ENCODE measurements at places on chromosomes 2 and 18.

GRCh38 chr2:205321231-205321630 lies 361.1 kb upstream of the NRP2 start:
- no peak for DNase-seq

- DNase-seq: no peak
These were observed 337.5 kb upstream of the NT5C1B start for GRCh38 chr2:18926631-18927524.

DNA sequence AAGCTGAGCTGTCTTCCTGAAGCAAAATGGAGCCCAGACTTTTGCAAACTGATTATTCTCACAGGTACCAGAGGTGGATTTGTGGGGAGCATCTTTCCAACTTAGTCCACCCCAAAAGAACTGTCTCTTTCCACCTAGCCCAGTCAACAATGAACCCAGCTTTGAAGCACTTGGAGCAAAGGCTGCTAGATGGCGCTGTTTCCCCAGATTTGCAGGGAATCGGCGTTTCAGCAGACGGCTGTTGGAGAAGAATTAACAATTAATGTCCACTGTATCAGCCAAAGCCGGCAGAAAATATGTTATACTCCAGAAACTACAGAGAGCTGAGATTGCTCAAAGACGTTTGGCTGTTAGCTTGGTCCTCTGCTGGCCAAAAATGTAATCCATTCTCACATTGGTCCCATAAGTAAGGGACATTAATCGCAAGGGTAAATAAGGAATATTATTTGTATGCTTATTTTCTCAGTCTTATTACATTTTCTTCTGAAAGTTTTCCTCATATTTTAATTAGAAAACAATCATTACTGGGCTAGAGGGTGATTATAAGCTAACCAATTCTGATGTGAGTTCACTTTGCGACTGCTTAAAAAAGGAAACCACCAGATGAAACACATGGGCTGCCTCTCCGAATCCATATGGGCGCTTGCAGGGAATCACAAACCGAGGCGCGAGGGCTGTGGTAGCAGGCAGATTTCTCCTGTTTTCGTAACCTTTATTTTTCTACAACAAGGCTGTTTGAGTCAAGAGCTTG lies 423.8 kb upstream of the MEX3C start:
- DNase-seq: peak; percentile 67

GRCh38 chr2:207093234-207093633 lies 72.5 kb downstream of the KLF7 start:
- no peak for DNase-seq

- DNase-seq: no peak
These were observed 180.8 kb upstream of the MMADHC start for GRCh38 chr2:149768320-149768799.

- DNase-seq: no peak
These were observed 6.1 kb upstream of the TMEM185B start for GRCh38 chr2:120229341-120229740.

- peak; percentile 34 for DNase-seq
These were observed 34.4 kb upstream of the TRAPPC8 start for GRCh38 chr18:31977270-31977872.

DNA sequence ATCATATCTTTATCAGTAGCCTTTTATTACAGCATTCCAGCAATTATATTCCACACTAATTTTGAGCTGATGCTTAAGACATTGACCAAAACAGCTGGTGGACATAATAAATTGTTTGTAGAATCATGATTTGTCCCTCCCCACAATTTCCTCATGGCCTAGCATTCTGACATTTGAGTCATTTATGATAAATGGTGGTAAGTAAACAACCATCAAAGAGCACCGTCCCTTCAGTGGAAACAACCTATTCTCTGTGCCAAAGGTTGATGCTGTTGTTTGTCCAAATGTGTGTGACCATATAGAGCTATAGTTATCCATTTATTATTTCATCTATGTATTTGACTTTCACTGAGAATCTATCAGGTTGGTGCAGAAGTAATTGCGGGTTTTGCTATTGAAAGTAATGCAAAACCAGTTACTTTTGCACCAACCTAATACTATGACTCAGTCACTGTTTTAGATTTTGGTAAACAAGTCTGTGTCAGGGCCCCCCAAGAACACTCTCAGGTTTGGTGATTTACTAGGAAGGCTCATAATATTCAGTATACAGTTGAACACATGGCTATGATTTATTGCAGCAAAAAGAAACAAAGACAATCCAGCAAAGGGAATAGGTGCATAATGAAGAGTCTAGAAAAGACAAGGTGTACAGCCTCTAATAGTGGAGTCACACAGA lies 608.7 kb upstream of the REG3G start:
- DNase-seq: no peak

GRCh38 chr2:74390606-74391005 lies 10.5 kb upstream of the DCTN1 start:
- no peak for DNase-seq

- no peak for DNase-seq
These were observed 224.6 kb upstream of the RAB6C start for GRCh38 chr2:129754831-129755230.

GRCh38 chr2:203880557-203881125 lies 13.1 kb downstream of the CTLA4 start:
- no peak for DNase-seq

DNA sequence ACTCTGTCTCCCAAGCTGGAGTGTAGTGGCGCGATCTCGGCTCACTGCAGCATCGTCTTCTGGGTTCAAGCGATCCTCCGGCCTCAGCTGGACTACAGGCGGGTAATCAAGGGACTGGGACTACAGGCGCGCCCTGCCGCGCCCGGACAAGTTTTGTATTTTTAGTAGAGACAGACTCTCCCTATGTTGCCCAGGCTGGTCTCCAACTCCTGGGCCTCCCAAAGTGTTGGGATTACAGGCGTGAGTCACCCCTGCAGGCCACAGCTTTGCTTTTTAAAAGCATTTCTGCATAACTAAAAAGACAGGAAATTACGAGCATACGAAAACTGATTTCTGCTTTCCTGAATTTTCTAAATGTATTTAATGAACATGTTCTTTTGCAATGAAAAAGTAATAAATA lies 916 bp upstream of the OSBPL1A start:
- DNase-seq: no peak

- DNase-seq: no peak
These were observed 38.5 kb upstream of the B3GNT7 start for GRCh38 chr2:231357048-231357447.

DNA sequence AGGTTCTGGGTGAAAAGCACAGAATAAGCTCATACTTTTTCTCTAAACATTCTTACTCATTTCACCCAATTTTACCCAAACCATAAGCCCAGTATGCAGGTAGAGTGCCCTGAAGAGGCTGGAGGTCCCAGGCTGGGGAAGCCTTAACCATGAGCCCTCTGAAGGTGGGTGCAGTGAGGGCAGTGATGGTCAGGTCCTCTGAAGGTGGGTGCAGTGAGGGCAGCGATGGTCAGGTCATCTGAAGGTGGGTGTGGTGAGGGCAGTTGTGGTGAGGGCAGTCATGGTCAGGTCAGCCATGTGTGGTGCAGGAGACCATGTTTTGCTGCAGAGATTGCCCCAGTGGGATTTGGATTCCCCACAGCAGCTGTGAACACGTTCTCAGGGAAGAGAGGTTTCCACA lies 148.8 kb downstream of the SNTG2 start:
- no peak for DNase-seq

DNA sequence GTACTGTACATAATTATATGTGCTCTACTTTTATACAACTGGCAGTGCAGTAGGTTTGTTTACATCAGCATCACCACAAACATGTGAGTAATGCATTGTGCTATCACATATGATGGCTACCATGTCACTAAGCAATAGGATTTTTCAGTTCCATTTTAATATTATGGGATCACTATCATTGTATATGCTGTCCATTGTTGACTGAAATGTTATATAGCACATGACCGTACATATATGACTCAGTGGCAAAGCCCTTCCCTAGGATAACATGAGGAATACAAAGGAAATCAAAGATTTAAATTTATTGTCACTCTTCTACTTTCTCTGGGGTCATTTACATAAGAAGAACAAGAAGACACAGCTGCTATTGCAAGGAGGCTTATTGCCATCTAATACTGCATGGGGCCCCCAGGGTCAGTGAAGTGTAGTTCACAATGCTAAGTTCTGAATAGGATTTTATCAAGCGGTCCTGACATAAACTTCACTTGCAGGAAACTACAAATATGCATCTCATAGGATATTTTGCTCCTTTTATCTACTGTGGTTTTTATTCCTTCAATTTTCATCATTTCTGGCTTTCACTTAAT lies 21.8 kb downstream of the PDE1A start:
- no peak for DNase-seq

DNA sequence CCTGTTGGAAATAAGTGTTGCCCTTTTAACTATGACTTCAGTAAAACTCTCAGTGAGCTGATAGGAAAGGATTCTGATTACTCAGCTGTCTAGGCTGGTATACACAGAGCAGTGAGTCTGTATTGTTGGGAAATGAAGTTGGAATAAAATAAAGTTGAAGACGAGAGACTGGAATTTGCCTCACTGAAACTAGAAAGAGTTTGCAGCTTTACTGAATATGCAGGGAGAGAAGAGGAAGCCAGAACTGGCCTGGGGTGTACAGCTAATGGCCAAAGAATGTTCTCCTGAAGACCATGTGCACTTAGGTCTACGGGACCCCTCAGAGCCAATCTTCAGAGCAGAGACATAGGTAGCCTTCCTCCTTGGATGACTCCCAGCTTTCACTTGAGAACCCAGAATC lies 26.5 kb downstream of the EIF4E2 start:
- DNase-seq: no peak

GRCh38 chr2:174224665-174225288 lies 23.6 kb downstream of the OLA1 start:
- DNase-seq: no peak

DNA sequence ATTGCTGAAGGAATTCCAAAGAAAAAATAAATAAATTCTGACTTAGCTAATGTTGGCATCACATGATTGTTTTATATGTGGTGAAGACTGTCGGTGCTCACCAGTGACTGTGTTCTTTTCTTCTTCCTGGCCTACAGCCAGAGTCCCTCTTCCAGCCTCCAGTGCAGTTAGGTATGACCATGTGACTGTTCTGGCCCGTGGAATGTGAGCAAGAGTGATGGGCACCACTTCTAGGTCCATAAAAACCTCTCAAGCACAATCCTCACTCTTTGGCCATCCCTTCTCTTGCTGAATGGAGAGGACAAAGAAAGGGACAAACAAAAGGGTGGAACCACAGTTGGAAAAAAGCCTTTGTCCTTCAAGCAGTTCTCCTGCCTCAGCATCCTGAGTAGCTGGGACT lies 39.0 kb upstream of the BMPR2 start:
- no peak for DNase-seq

GRCh38 chr2:16332681-16333557 lies 332.7 kb downstream of the CYRIA start:
- DNase-seq: no peak

- no peak for DNase-seq
These were observed 3.7 kb upstream of the PIEZO2 start for GRCh38 chr18:11153097-11153496.

GRCh38 chr2:203659331-203660049 lies 46.9 kb upstream of the CD28 start:
- DNase-seq: no peak

- DNase-seq: no peak
These were observed 8.5 kb upstream of the ETAA1 start for GRCh38 chr2:67388680-67389079.

DNA sequence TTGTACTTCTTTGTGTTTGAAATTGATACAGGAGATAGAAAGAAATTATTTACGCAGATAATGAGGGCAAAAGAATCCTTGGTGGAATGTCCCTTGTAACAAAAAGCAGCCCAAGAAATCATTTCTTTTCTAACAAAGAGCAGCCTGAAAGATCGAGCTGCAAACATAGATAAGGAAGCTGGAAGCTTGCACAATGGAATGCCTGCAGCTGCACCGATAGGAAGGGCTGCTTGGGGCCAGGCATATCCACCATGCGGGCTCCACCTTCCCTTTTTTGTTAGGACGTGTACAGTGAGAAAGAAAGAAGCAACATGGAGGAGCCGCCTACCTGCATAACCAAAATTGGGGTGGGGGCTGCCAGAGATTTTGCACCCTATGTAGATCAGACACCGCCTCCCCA lies 568.7 kb downstream of the METTL4 start:
- no peak for DNase-seq

DNA sequence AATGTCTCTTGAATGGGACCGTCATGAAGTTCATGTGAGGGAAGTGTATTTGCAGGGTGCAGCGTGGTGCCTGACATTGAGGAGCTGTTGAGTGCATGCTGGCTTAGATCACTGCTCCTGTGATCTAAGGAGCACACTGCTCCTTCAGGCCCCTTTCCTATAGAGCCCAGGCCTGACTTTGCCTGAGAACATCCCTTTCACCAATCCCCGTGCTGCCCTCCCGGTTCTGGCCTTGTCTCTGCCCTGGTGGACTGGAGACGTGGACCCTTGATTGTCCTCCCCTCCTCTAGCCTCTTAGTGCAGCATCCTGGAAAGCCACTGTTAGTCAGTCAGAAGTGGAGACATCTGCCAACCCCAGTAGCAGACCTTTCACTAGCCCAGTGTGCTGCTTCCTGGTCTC lies 323.6 kb upstream of the HS6ST1 start:
- DNase-seq: no peak

GRCh38 chr2:207296265-207296948 lies 130.7 kb upstream of the KLF7 start:
- DNase-seq: no peak

DNA sequence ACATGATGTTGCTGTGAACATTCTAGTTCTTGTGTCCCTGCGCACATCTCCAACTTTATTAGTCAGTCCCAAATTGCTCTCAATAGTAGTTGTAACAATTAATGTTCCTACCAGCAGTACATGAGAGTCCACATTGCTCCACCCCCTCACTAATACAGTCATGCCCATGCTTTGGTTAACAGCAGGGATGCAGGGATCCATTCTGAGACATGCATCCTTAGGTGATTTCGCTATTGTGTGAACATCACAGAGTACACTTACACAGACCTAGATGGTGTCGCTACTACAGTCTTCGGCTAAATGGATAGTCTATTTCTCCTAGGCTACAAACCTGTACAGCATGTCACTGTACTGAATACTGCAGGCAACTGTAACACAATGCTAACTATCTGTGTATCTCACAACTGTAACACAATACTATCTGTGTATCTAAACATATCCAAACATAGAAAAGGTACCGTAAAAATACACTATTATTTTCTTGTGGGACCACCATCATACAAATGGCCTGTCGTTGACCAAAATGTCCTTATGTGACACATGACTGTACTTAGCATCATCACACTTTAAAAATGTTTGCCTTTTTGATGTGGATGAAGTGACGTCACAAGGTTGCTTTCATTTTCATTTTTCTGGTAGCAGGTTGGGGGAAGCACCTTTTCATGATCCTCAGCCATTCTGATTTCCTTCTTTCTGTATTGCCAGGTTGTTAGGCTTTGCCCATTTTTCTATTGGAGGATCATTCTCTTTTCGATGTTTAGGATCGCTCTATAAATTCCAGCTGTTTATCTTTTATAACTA lies 82.9 kb upstream of the RNF152 start:
- no peak for DNase-seq

- DNase-seq: no peak
These were observed 87.0 kb upstream of the ITGA6 start for GRCh38 chr2:172340394-172340793.

DNA sequence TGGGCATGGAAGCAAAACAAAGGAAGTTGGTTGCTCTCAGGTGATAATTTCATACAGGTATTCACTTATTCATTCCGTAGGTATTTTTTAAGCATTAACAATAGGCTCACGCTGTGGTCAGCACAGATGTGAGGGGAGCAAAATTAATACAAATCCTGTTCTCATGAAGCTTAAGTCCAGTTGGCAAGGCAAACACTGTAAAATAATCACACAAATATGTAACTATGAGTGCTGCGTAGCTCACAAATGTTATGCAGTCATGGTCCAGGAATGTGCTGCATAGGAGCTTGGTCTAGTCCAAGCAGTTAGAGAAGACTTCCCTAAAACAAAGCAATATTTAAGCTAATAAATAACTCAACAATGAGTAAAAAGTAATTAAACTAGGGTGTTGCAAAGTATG lies 23.9 kb downstream of the SP5 start:
- no peak for DNase-seq

Data from stimulated activated CD8-positive, alpha-beta memory T cell treated with anti-CD3 and anti-CD28 coated beads, Interleukin-4, amount 100 ng/mL, for 48 hours (primary cell).